Activated CD4-positive, alpha-beta memory T cell treated with anti-CD3 and anti-CD28 coated beads, Interleukin-2, amount 10 ng/mL, durations not matched to agents 7 days and 5 days (primary cell): ENCODE measurements at places on chromosomes 4 and X.

DNA sequence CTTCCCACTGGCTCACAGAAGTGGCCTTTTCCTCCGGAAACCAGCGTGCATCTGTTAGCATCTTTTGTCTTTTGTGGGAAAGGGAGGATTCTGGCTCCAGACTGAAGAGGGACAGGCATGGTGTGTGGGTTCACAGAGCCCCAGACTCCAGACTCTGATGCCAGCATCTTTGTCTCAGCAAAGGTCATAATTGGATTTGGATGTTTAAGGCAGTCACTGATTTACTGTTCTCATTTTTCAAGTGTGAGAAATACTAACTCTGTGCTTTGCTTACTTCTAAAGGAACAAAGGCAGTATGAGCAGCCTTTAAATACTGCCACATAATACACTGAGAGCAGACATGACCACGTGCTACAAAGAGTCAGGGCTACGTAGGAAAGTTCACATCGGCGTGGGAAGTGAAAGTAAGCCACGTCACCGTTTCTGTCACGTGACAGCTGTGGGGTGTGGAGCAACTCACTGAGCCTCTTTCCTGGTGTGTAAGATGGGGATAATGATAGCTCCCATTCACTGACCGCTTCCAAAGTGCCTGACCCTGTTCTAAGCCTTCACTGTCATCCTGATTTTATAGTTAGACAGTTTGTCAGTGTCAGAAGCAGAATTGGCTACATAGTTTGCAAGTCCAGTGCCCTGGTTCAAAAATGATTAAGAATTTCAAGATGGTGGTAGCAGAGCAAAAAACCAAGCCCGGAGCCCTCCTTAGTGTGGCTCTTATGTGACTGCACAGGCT, 24.8 kb upstream of the TMSB4X start:
- DNase-seq: peak; percentile 90

GRCh38 chrX:53714580-53715345, 28.2 kb upstream of the HUWE1 start:
- peak; percentile 75 for DNase-seq

- no peak for DNase-seq
Measured at GRCh38 chr4:10684631-10685030, at the start of gene CLNK. Gene CLNK, minus strand, starts transcription at chr4:10684768. Its CDS starts 16,899 bp downstream, at chr4:10667869.

DNA sequence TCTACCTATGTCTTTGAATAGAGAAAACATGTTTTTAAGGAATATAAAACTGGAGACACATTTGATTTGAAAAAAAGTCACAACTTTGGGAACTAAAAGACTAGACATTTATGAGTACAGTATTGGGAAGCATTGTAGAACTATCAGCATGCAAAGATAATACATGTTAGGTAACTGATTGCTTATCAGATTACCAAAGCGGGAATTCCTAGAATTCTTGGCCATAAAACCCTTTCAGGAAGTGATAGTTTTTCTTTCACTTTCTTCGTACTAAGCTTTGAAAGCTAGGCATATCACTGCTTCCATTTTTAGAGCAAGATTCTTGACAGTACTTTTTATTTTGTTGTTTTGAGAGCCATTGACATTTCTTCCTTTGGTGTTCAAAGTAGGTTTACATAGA, 646.6 kb upstream of the PITX2 start:
- DNase-seq: no peak

DNA sequence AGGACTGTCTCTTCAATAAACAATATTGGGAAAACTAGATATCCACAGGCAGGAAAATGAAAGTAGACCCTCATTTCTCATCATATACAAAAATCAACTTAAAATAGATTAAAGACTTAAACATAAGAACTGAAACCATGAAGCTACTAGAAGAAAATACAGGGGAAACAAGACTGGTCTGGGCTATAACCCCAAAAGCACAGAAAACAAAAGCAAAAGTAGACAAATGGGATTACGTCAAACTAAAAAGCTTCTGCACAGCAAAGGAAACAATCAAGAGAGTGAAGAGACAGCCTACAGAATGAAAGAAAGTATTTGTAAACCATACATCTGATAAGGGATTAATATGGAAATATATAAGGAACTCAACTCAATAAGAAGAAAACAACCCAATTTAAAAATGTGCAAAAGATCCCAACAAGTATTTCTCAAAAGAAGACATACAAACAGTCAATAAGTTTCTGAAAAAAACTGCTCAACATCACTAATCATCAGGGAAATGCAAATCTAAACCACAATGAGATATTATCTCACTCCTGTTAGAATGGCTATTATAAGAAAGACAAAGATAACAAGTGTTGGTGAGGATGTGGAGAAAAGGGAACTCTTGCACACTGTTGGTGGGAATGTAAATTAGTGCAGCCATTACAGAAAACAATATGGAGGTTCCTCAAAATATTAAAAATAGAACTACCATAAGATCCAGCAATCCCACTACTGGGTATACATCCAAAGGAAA, 325.3 kb upstream of the RASGEF1B start:
- no peak for DNase-seq
